Naive thymus-derived CD4-positive, alpha-beta T cell (primary cell): ENCODE measurements at places on chromosomes 7 and 10.

DNA sequence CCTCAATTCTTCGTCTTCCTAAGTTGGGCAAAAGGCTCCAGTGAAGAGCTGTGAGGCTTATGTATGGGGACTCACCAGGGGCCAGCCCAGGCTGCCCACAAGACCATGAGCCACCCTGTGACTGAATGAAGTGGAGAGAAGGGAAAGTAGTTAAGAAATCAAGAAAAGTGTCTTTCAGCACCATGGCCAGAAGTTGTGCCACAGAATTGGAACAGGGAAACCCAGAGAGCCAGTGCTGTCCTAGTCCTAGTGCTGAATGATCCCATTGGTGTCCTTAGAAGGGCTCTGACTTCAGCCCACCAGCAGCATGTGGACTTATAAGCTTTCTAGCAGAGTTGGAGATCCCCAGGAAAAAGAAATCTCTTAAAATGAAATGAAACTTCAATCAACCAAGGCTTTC lies 37.0 kb upstream of the CCSER2 start:
- H3K4me1 ChIP-seq: no peaks in the 10 kb centered on the region
- no peak overlapping the region for H3K4me3 ChIP-seq
- no peak overlapping the region for H3K27ac ChIP-seq

DNA sequence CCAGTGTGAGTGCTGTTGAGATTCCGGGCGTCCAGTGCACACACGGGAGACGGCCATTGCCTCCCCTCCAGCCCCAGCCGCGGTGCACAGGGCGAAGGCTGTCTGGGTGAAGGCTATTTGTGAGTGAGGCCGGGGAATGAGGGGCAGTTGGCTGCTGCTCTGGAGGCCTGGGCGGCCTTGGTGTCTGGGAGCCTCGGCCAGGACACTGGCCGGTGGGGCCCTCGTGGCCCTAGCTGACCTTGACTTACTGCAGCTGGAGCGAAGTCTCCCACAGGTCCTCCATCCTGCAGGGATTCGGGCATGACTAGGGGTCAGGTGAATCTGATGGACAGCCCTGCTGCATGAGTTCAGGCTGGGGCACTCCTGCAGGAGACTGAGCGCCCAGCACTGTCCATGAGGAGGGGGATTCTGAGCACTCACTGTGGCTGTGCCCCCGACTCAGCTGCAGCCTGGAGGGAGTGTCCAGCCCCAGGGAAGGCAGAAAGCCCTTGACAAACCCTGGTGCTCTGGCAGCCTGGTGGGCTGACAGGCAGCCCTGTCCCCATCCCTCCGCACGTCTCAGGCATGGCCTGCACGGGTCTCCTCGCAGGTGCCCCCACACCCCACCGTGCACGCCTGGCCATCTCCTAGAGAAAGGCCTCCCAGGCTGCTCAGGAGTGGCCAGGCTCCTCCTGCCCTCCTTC lies 52.7 kb upstream of the FAM20C start:
- H3K4me3 ChIP-seq: no peak overlapping the region
- H3K4me1 ChIP-seq: no peaks in the 10 kb centered on the region
- no peaks in the 10 kb centered on the region for H3K36me3 ChIP-seq
- no peaks in the 10 kb centered on the region for H3K27me3 ChIP-seq
- DNase-seq: no peak

GRCh38 chr10:5095687-5096086 lies 1.5 kb downstream of the AKR1C3 start:
- no peak overlapping the region for H3K4me3 ChIP-seq
- H3K4me1 ChIP-seq: no peaks in the 10 kb centered on the region
- no peaks in the 10 kb centered on the region for H3K27me3 ChIP-seq
- no peaks in the 10 kb centered on the region for H3K36me3 ChIP-seq

GRCh38 chr10:50497758-50498157 lies 126.0 kb downstream of the SGMS1 start:
- H3K27ac ChIP-seq: no peak overlapping the region
- no peaks in the 10 kb centered on the region for H3K27me3 ChIP-seq
- no peaks in the 10 kb centered on the region for H3K36me3 ChIP-seq
- no peaks in the 10 kb centered on the region for H3K4me1 ChIP-seq

DNA sequence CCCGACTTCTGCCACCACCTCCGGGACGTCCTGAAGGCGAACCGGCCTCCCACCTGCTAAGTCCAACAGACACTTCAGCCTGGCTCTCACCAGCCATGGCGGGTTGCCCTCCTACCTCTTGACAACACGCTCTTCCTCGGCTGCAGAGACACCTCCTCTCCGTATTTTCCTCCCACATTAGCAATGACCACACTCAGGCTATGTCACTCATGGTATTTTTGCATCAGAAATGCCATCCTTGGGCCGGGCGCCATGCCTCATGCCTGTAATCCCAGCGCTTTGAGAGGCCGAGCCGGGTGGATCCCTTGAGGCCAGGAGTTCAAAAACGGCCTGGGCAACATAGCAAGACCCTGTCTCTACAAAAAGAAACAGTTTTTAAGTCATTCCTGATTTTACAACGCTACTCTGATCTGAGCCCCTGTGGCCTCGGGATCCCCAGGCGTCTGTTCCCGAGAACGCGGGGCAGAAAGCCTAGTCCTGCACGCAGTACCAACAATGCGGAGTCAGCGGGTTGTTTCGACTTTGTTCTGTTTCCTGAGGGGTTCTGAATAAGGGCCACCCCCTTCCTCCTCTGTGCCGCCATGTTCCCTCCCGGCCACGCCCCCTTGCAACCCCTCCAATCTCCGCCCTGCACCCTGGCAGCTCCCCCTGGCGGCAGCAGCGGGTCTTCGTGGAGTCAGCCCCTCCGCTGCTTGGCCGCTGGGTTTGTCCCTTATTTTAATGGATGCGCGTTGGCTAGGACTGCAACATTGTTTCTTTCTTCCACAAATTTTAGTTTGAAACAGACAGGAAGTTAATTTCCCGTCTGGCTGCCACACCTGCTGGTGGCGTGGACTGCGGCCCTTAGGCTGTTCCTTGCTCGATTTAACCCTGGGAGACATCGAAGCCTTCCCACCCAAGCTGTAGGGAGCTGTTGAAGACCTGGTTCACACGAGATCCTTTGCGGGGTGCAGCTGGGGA lies 9.7 kb upstream of the ZFAND2A start:
- peak; percentile 92 for DNase-seq
- peak overlapping the region; percentile 64 for H3K27ac ChIP-seq
- peak overlapping the region; percentile 63 for H3K4me3 ChIP-seq
- H3K4me1 ChIP-seq: peaks cover 5% of the 10 kb centered on the region
- no peaks in the 10 kb centered on the region for H3K27me3 ChIP-seq

DNA sequence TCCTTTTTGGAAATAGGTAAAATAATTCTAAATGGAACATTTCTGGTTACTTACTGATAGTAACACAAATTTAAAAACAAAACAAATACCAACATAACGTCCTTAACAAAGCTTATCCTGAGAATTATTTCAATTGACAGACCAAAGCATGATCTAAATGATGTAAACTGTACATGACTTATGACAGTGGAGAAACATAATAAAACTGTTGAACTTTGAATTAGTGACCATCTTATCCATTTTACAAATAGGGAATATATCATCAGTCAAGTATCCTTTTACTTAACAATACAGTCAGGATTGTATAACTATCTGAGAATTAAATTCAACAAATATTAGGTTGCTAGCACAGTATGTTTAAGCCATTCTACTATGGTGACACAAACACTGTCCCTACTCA lies 2.4 kb downstream of the IPMK start:
- H3K4me3 ChIP-seq: no peak overlapping the region
- no peak overlapping the region for H3K27ac ChIP-seq
- DNase-seq: no peak
- H3K36me3 ChIP-seq: no peaks in the 10 kb centered on the region
- peaks cover 13% of the 10 kb centered on the region for H3K4me1 ChIP-seq

DNA sequence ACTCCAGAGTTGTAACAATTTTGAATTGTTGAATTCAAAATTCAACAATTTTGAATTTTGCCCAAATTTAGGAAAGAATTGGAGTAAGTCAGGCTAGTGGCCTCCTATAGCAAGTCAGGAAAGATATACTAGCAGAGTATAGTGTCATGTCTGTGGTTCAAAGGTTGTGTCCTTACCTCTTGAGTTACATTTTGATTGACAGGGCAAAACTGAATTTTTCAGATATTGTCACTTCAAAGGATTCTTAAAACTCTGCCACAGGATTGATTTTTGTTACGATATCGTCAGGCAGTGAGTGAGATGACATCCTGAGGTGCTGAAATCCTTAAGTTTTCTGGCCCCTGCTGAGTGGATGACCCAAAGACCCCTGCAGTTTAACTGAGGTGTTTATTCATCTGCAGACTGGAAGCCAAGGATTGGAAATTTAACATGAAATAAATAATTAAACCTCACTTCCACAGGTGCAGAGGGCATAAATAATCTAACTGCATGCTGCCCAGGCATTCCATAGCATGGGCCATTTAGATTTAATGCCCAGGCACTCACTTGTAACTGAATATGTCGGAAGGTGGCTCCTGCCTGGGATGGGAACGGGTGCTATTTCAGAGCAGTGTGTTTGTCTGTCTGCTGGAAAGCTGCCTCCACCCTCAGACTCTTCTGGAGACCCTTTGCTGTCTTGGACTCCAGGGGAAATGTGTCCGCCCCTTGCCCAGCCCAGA lies 50.8 kb downstream of the RBM20 start:
- H3K4me3 ChIP-seq: no peak overlapping the region
- no peaks in the 10 kb centered on the region for H3K36me3 ChIP-seq
- H3K27me3 ChIP-seq: no peaks in the 10 kb centered on the region
- no peaks in the 10 kb centered on the region for H3K4me1 ChIP-seq

DNA sequence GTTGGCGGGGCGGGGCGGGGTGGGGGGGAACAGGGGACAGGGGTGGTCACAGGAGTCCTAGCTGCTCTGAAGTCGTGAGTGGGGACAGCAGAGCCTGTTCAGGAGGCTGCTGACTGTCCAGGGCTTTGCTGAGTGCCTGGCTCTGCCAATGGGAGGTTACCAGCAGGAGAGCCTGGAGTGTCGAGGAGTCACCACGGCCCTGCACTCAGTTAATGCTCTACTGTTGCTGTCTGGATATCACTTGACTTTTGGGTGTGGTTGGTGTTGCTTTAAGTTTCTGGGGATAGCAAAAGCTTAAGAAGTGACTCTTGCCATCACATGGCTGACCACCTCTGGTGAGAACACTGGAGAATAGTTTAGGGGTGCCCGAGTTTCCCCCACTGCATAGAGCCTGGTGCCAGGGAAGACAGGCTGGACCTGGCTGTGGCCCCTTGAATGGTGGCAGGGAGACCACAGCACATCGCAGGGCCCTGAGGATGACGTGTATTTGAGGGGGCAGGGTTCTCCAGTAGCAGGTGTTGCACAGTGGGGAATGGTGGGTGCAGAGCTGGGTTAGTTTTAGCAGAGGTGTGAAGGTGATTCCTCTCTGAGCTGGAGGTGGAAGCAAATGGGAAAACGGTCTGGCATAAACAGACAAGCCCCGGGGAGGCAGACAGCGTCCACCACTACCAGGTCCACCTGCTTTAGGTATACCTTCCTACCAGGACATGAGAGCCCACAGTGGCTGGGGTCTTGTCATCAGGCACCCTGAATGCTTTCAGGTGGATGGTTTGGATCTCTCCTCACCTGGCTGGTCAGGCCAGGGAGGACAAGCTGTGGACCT lies 54.2 kb upstream of the CAMK2B start:
- H3K27ac ChIP-seq: no peak overlapping the region
- DNase-seq: no peak
- no peaks in the 10 kb centered on the region for H3K4me1 ChIP-seq
- H3K4me3 ChIP-seq: no peak overlapping the region
- H3K27me3 ChIP-seq: no peaks in the 10 kb centered on the region

DNA sequence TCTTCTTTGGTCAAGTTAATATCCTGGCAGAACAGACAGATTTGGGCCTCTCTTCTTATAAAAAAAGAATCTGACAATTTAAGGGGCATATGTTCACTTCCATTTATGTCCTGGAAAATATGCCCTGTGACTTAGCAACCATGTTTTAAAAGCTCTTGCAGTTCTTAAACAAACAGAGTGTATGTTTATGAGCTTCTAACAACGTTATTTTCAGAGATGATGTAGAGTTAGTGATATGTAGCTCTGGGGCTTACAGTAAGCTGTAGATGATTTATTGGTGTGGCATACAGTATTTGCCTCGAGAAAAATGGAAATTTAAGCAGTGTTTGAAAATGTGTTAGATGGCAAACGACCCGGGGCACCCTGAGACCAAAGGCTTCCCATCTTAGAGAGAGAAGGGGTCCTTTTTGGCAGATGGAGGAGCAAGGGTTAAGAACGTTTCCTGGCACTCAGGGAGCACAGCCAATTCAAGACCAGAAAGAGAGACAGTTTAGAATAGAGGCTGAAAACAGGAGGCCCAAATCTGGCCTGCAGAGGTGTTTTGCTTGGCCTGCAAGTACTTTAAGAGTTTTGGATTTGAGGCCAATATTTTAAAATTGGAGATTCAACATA lies 397.5 kb downstream of the KCNMA1 start:
- no peaks in the 10 kb centered on the region for H3K27me3 ChIP-seq
- no peak for DNase-seq
- no peak overlapping the region for H3K4me3 ChIP-seq

DNA sequence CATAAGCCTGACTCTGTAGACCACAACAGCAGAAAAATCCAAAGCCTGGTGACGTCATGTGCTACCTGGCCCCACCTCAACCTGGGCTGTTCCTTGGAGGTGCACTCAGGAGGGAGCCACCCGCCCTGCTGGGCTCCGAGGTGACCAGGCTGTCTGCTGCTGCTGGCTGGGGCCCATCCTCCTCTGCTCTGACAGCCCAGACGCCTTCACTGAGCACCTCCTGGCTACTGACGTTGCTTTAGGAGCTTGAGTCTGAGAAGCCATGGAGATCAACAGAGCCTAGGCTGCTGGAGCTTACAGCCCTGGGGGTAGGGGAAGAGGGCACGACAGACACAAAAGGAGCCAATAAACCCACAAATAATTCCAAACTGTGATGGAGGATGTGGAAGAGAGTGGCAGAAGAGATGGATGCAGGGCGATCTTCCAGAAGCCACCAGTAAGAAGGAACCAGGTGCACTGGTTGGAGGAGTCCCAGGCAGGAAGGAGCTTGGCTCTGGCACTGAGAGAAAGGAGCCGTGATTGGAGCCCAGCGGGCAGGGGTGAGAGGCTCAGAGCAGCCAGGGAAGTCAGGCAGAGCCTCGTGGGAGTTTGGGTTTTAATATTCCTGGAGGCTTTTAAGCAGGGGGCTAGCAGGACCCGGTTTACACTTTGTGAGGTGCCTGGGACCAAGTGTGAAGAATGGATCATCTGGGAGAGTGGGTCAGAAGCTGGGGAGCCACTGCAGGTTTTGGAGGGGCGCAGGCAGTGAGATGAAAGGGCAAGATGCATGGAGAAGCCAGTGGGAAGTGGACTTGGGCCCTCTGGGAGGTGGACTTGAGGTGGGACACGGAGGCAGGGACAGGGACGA lies 1.7 kb upstream of the PTPRE start:
- no peaks in the 10 kb centered on the region for H3K27me3 ChIP-seq
- no peak overlapping the region for H3K4me3 ChIP-seq
- H3K27ac ChIP-seq: no peak overlapping the region
- no peak for DNase-seq

DNA sequence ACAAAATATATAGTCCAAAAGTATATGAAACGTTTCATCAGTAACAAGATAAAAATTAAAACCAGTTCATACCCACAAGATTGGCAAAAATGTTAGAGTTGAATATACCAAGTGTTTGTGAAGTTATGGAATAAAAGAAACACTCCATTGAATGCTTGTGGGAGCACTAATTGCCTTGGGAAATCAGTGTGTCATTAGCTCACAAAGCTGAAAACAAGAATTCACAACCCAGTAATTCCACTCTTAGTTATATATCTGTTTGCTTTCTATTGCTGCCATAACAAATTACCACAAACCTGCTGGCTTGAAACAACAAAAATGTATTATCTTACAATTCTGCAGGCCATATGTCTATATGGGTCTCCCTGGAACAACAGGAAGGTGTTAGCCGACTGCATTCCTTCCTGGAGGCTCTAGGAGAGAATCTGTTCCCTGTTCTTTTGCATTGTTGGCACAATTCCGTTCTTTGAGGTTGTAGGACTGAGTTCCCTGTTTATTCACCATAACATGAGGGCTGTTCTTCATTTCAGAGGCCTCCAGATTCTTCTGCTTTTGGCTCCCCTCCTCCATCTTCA lies 45.7 kb downstream of the SEM1 start:
- DNase-seq: no peak
- no peak overlapping the region for H3K27ac ChIP-seq
- H3K36me3 ChIP-seq: no peaks in the 10 kb centered on the region
